Jurkat, Clone E6-1 (cell line): ENCODE measurements at places on chromosomes 6 and 20.
A peak's percentile ranks its signal among the peaks of the same experiment; 100 is the strongest.

- no peak for DNase-seq
Measured at GRCh38 chr6:41120058-41120457, 34.1 kb downstream of the TREML1 start.

DNA sequence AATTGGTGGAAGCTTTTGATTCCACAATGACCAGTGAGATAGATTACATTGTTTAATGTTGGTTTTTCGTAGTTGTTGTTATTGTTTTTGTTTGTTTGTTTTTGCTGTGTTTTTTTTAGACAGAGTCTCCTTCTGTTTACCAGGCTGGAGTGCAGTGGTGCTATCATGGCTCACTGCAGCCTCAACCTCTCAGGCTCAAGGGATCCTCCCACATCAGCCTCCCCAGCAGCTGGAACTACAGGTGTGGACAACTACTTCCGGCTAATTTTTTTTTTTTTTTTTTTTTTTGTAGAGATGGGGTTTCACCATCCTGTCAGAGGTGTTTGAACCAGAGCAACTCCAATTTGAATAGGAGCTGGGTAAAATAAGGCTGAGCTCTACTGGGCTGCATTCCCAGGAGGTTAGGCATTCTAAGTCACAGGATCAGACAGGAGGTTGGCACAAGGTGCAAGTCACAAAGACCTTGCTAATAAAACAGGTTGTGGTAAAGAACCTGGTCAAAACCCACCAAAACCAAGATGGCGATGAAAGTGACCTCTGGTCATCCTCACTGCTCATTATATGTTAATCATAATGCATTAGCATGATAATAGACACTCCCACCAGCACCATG is 10.9 kb upstream of the AKAP12 start:
- DNase-seq: no peak

GRCh38 chr6:16852671-16853070 is 91.4 kb upstream of the ATXN1 start:
- no peak for DNase-seq

DNA sequence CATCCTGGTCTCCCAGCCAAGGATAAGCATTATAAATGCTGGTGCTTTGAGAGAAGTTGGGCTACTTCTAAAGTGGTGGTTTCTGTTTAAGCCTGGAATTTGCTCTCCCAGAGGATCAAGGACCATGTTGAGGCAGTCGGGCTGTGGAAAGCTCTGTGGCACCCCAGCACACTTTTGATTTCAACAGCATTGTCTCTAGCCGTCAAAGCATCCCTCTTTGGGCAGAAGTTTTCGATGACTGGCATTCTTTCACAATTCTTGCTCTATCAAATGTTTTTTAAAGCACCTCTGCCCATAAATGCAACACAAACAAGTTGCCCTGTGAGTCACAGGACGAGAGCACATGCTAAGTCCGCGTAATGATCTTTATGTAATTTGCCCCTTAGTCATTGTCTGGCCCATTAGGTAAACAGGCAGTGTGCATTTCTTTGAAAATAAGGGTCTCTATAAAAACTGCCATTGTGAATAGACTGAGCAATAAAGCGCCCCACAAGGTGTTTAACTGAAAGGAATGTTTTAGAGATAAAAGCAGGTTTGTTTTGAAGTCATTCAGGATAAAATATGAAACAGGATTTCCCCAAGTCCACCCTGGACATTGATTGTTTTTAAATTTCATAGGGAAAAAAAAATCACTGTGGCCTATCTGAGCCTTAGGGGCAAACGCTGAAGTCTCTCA is 44.7 kb upstream of the FOXQ1 start:
- no peak for DNase-seq

DNA sequence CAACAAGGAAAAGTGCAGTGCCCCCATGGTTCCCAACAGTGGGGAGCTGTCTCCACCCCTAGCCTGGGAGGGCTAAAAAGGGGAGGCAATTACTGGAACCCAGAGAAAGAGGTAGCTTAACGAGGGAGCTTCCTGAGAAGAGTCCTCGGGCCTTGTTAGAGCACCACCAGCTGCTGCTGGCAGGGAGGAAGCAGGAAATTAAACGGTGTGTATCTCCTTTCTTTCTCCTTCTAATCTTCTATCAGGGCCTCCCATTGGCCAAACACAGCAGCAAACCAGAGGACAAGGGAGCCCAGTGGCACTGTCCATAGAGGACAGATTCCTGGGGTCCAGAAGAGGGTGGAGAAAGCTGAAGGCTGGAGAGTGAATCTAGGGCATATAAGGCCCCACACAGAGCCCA is 7.6 kb upstream of the BTN2A2 start:
- DNase-seq: no peak

- no peak for DNase-seq
Measured at GRCh38 chr6:109978174-109979032, at the start of gene GPR6. GPR6 (plus strand) TSS chr6:109978311; CDS start chr6:109979113, 802 bp downstream.

DNA sequence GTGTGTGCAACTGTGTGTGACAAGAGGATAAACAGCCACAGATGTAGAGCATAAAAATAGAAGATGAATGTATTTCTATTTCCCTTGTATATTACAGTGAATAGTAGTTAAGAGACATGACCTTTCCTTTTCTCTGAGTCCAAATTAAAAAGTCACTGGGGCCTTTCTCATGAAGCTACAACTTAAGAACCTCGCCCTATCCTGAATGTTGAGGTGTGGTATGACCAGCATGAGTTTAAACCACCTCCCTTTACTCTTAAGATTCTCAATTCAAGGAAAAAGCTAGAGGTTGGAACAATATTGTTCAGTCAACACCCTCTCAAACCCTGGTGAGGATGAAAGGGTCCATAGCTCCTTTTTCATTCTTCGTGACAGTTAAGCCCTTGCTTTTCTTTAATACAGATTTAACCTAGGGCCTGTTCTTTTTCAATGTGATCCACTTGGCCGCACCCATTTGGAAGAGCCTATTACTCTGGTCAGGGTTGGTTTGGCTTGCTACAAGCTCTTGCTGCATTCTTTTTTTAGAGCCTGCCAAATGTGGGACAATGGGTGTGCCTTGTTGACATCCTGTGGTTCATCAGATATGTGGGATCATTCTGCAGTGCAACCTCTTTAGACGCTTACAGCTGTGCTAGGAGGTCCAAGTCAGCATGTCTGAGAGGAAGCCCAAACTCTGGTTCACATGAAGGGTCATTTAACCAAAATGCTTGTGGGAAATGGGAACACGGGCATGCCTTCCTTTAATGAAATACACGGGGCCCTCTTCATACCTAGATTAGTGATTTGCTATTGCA is 290.0 kb downstream of the HAO1 start:
- DNase-seq: no peak

- no peak for DNase-seq
Measured at GRCh38 chr6:10421158-10421920, 6.5 kb upstream of the TFAP2A start.

GRCh38 chr20:36099106-36099505 is 55.4 kb upstream of the EPB41L1 start:
- DNase-seq: no peak

GRCh38 chr6:10395171-10395703 is 19.6 kb downstream of the TFAP2A start:
- DNase-seq: no peak

GRCh38 chr6:129280749-129281148 is 397.8 kb downstream of the LAMA2 start:
- DNase-seq: no peak

- DNase-seq: no peak
Measured at GRCh38 chr6:155181498-155181897, 82.3 kb upstream of the CLDN20 start.

- no peak for DNase-seq
Measured at GRCh38 chr6:148842296-148843019, 95.6 kb downstream of the UST start.

DNA sequence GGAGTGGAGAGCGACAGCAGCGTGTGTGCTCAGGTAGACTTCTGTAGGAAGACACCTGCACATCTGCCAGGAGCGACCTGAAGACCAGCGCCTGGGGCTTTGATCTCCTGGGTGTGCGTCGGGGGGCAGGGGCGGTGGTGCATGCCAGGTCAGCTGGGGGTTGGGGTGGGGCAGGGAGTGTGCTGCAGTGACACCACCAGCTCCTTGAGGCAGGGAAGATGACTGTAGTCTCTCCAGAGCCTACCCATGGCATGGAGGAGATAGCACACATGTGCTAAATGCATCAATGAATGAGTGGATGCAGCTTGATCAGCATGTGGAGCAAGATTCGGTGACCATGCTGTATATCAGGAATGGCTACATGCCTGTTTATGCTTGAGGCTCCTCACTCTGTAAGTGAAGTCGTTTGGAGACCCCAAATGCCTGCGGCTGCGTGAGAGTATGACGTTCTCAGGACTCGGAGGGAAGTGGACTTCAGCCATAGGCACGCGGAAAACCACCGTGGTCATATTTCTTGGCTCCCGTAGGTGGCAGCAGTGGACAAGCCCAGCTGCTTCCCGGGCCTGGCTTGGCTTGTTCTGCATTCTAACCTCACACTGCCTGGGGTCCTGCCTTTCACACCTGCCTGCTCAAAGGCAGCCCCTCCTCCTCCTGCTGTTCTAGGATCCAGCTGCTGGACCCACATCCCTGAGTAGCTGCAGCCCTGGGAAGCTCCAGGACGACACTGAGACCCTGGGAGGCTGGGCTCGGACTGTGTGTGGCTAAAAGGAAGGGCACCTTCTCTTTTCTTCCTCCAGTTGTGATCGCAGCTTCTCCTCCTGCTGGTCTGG is 39.4 kb upstream of the KCNK16 start:
- DNase-seq: peak; percentile 56

DNA sequence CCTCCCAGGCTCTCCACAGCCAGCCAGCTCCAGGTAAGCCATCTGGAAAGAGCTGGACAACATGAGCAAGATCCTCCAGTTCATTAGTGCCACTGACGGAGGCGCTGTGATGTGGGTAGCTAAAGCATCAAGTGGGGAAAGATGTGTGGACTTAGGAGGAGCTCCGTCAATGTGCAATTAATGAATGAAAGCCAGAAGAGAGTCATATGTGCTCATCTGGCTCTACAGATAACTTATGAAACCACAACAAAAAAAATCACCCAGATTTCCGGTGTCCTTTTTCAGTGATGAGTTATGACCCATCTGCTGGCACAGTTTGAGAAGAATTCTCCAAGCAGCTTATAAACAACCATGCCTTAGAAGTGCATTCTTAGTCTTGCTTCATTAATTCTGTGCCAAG is 311.7 kb upstream of the PLCB4 start:
- DNase-seq: no peak

- no peak for DNase-seq
Measured at GRCh38 chr6:65819152-65819551, 112.1 kb upstream of the EYS start.

DNA sequence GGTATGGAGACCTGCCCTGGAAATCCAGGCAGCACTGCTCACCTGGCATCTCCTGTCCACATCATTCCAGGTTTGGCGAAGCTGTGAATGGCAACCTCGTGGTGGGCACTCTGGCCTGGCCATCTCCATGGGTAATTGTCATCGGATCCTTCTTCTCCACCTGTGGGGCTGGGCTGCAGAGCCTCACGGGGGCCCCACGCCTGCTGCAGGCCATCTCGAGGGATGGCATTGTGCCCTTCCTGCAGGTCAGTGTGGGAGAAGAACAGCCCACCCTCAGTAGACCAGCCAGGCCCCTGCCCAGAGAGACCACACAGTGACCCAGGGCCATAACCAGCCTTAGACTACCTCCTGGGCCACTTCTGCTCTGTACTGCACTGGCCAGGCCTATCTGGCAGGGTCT is 15.9 kb downstream of the SLC12A5 start:
- DNase-seq: no peak
